ENCODE measurements at places on chromosomes 2 and 18.

DNA sequence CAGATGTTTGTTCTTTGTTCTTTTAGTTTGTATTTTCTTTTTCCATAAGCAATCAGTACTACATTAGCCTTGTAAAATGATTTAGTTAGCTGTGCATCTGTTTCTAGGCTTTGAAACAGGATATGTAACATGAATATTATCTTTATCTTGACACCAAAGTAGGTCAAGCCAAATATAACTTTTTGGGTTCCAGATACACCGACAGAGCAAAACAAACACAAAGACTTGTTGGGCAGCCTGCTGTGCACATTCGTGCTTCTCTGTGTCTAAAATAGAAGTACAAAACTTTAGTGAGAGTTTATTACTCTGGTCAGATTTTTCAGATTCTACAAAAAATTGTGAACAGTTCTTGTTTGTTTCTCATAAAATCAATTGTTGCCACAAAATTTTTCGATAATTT, 1059.3 kb upstream of the GYPC start:
- DNase-seq, result no peak

DNA sequence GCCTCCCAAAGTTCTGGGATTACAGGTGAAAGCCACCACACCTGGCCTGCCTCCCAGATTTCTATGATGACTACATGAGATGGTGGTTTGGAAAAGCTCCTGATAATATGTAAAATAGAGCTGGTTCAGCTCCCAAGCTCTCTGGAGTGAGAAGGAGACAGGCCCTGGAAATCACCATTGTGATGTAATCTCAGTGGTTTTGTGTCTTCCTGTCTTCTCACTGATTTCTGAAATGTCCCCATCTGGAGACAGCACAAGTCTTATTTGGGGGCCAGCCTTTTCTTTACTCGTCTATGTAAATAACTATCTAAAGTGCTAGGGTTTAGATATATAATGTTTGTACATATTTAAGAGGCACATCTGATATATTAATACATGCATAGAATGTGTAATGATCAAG, 64.0 kb downstream of the CCNT2 start:
- no peak for DNase-seq

DNA sequence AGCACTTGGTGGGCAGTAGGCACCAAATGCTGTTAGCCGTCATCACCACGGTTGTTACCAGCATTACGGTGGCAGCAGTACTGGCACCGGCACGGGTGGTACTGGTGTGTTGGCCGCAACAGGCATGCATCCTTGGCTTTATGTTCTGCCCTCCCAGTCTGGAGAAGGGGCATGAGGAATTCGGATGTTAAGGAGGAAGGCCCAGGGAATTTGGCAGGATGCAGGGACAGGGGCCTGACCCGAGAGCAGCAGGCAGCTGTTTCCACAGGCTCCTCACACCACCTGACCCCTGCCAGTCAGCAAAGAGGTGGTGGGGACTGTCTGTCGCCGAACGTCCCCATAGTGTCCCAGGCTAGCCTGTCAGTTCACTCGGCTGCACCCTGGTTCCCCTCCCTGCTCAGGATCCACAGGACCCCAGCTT, 79.0 kb downstream of the EDAR start:
- DNase-seq, result no peak

DNA sequence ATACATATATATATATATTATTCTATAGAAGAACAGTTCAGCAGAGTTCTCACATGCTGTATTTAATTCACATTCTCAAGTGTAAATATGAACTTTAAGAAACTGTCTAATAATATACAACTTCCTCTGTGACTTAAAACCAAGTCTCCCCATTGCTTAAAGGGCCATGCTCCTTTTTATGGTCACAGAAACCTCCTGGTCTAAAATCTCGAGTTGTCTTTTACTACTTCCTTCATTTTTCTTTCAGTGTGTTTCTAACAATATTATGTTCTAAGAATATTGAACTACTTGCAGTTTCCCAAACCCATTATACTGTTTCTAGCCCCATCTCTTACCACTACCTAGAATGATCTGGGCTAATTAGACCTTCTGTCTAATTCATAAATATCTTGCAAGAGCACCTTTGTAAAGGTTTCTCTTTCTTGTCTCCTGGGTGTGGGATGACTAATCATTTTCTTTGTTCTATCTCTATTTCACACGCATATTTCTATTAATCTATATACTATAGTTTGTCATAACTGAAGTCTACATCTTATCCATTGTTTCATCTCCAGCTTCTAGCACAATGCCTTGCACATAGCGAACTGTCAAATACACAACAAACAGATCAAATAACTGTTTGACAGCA, 48.8 kb downstream of the ERBB4 start:
- DNase-seq, result no peak

DNA sequence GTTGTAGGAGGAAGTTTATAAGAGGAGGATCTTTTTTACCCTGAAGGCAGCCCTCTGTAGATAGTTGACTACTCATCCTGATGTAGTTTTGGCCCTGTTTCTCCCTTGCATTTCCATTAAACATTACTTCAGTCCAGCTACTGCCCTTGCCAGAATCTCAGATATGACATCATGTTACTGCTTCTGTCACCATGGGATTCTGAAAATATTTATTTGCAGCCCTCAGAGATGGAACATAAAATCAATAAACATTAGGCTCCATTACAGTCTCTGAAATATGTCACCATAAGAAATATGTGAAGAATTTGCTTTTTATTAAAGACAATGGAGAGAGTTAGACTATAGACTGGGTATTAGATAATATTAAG, 68.7 kb upstream of the STK39 start:
- no peak for DNase-seq

Measured in Right ventricle myocardium superior (tissue), 1 donor.